ENCODE measurements at places on chromosomes 2 and 18. TPM values are rescaled to one million over a fixed set of nuclear protein-coding genes. Genes with fewer than 3 reads are reported as not detected.

The PARD3B gene
- total RNA-seq: 3.6 TPM

The UGT1A3 gene
- not detected for total RNA-seq

The DYTN gene
- not detected for total RNA-seq

The ELAC1 gene
- 4.6 TPM for total RNA-seq

DNA sequence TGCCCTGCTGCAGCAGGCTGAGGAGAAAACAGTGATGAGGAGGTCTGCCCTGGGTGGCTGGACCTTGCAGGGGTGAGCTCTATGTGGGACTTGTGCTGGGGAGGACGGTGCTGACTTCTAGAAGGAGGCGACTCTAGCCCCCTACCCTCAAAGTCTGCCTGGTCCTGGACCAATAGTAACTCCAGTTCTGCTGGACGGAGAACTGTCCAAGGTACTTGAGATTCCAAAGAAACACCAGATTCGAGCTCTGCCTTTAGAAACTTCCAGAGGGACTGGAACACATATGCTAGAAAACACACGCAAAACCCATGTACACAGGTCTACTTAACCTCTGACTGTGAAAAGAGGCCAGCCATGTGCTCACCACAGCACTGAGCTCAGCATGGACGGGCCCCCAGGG is 260.6 kb downstream of the TWIST2 start:
- no peak for DNase-seq

GRCh38 chr2:80473796-80474195 is 169.2 kb upstream of the LRRTM1 start:
- no peak for DNase-seq

- no peak for DNase-seq
Measured at GRCh38 chr2:62187246-62187645, 8.7 kb upstream of the B3GNT2 start.

DNA sequence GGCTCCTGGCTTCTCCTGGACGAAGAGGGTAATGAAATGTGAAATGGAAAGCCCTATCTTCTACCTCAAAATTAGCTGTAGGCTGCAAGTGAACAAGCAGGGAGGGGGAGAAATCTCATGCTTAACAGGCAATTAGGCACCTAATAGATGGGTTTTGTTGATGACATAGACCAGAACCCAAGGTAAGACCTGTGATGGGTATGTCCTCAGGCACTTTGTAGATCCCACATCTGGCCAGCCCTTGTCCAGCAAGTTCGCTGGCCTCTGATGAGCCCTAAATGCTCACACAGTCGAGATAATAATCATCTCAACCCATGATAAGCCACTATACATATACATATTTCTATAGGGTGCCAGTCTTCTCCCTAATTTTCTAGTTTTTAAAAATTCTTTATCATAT is 82.6 kb downstream of the MARCO start:
- no peak for DNase-seq

DNA sequence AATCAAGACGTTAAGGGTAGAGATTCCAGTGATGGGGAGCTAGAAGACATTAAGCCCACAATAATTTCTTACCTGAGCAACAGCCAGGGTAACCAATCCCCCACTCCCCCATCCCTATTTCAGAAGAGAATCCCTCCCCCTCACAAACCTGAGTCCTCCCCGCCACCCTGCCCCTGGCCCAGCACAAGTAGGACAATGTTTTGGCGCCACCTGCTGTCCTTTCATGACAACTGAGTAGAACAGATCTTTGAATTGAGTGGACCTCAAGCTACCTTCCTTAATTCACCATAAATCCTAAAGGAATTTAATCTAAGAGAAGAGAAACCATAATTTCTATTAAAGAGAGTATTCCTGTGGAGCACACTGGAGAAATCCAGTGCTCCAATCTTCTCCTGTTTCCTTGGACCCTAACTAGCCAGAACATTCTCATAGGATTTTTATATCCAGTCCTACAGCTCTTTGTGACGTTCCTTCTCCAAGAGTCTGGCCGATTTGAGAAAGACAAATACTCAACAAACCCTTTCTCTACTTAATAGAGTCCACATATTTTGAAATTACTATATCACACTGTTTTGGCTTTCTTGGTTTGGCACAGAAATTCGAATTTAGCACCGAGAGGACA is 41.1 kb downstream of the NHEJ1 start:
- no peak for DNase-seq

Data from Panc1 (cell line).